ENCODE measurements at places on chromosomes 1 and 21.

GRCh38 chr1:31348449-31348848 is 24.4 kb downstream of the FABP3 start:
- no peak for DNase-seq

DNA sequence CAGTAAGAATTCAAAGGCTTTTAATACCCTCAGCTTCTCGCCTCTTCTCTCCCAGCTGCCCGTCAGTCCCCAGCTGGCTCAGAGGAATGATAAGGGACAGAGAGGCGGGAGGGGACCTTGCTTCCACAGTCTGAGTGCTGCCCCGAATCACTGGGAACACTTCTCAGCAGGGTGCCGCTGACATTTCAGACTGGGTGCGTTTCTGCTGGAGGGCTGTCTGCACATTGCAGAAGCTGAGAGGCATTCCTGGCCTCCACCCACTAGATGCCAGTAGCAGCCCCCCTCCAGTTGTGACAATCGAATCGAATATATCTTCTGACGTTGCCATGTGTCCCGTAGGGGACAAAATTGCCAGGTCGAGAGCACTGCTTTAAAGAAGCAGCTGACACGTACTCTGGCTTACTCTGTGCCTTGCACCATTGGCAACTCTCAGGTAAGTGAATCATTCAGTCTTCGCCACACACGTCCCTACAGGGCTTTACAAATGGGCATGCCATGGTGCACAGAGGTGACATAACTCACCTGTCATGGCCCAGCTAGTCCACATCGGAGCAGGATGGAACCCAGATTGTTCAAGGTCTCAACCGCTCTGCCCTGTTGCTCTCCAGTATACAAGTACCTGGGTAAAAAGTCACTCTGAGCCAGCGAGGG is 23.9 kb downstream of the CTNNBIP1 start:
- DNase-seq, result no peak

DNA sequence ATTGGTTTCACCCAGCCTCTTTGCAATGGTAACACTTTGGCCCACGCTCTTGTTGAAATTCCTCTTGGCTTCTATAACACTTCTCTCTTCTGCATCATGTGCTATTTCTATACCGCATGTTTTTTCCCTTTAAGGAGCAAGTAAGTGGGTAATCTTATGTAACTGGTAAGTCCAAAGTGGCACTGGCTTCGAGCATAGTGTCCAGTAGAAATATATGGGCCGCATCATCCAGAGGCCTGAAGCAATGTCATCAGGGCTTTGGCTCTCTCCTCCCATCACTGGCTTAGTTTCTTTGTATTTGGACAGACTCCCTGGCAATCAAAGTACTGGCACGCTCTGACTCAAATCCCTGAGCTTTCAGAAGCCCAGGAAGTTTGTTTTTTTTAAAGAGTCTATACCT is 17.5 kb downstream of the CHML start:
- no peak for DNase-seq

DNA sequence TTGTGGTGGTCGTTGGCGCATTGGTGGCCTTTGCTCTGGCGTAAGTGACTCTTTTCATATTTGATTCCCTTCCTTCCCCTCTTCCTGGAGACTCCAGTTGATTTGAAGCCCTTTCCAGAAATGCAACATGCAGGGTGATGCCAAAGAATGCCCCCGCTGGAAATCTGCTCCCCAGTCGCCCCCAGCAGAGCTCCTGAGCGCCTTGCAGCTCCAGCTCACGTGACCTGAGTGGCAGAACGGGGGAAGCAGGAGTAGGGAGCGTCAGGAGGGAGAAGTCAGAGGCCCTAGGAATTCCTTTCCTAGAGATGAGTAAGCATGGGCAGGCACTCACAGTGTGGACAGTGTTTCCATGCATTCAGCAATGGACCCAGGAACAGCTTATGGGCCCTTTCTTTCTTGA is 255.9 kb downstream of the CACNA1E start:
- no peak for DNase-seq

DNA sequence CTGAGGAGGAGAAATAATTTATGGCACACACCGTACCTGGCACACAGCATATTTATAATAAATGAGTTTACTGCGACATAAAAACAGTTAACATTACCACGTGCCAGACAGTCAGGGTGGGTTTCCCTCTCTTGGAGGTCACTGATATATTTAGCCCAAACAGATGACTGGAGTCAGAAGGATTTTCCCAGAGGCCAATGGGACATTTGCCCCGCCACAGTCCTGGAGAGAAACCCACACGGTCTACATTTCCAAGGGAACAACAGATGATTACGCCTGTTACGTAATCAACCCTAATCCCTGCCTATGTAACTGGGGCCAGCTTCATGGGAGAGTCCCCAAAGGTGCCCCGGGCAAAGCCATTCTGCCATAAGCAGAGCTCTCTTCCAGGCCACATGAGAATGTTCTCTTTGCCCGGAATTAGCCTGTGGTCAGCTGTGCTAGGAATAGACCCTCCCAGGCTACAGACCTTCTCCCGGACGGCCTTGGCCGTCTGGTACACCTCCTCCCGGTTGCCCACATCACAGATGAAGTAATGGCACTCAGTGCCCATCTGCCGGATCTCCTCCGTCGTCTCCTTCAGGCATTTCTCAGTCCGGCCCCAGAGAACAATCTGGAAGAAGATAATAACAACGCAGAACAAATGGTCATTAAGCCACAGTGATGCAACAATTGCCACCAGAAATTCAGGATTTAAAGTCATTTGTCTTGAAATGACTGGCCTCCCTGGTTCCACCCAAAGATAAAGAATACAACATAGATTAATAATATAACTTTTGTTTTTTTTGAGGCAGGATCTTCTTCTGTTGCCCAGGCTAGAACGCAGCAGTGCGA is 37.7 kb downstream of the DHRS3 start:
- DNase-seq, result no peak

DNA sequence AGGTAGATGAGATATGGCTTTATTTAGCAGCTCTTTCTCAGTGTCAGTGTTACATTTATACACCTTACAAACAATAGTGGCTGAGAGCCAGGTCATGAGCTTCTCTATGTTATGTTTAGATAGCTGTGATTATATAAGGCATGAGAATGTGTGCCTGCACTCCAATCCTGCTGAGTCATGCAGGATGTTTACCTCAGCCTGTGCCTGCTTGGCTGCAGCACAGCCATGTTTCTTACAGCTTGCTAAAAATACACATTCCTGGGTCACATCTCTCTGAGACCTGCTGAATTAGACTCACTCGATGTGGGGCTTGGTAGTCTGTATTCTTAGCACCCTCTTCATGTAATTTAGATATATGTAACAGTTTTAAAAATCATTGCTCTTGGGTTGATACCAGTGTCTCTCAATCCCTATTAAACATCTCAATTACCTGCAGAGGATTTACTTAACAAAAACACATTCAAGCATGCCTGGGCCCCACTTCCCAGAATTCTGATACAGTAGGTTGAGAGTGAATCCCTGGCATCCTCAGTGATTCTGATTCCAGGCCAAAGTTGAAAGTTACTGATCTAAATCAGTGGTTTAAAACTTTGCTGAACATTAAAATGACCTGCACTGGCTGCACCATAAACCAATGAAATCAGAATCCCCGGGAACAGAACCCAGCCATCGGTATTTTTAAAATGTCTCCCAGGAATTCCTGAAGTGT is 107.5 kb downstream of the GDAP2 start:
- no peak for DNase-seq

GRCh38 chr21:35509001-35509704 is 460.1 kb upstream of the RUNX1 start:
- DNase-seq, result no peak

GRCh38 chr1:3066250-3066711 is 2.7 kb upstream of the PRDM16 start:
- DNase-seq, result no peak

DNA sequence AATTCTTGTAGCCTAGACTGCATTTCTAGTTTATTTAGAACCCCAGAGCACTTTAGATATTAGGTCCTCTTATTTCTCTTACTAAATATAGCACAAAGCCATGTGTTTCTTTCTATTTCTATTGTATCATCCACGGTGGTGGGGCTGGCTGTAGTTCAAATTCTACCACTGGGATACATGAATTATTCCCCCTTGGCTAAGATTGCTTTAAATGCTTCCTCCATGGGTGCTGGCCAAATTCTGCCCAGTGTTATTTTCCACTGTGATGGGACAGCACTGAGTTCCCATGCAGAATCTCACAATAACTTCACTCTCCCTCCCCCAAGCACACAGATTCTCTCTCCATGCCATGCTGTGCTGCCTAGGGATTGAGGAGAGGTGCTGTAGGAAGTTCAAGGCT is 41.5 kb upstream of the GBP6 start:
- no peak for DNase-seq

GRCh38 chr1:31650161-31651088 is 5.7 kb upstream of the PEF1 start:
- no peak for DNase-seq

GRCh38 chr1:183004141-183004540 is 19.1 kb upstream of the LAMC1 start:
- no peak for DNase-seq

DNA sequence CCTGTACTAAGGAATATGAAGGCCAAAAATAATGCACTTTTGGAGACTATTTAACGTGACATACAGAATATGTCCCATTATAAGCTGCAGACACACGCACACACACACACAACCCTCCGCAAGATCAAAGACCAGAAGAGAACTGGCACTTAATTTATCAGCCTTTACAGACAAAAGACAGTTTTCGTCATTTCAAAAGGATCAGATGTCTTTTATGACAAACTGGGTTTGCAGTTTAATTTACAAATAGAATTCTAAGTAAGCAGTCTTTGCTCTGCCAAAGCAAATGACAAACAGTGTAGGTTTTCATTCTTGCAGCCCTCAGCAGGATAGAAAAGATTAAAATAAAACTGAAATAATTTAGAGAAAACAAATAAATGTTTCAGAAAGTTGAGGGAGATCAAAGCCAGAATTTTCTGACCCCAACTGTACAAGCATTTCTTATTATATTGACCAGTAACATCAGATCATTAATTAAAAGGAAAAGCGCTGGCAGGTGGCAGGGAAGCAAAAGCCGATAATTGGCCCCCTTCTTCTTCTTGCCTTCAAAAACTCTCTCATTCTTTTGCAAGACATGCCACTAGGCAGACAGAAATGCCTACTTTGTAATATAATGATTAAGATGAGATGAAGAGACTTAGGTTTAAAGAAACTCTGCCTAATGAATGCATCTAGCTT is 169.0 kb downstream of the DENND1B start:
- no peak for DNase-seq

DNA sequence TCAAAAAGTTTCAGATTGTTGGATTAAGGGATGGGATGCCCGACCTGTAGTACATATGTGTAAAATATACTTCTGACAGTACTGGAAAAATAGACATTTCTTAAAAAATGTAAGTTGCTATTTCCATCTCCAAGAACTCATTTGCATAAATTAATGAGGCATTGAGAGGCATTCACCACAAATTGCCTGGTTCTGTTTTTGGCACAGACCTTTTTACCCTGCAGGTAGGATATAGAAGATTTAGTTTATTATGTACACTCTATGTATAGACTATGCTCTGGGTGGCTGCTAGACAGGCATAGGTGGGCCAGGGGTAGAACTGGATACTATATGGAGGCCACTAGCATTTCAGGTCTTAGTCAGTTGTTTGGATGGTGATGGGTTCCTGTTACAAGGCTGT is 8.0 kb downstream of the CCDC17 start:
- no peak for DNase-seq

DNA sequence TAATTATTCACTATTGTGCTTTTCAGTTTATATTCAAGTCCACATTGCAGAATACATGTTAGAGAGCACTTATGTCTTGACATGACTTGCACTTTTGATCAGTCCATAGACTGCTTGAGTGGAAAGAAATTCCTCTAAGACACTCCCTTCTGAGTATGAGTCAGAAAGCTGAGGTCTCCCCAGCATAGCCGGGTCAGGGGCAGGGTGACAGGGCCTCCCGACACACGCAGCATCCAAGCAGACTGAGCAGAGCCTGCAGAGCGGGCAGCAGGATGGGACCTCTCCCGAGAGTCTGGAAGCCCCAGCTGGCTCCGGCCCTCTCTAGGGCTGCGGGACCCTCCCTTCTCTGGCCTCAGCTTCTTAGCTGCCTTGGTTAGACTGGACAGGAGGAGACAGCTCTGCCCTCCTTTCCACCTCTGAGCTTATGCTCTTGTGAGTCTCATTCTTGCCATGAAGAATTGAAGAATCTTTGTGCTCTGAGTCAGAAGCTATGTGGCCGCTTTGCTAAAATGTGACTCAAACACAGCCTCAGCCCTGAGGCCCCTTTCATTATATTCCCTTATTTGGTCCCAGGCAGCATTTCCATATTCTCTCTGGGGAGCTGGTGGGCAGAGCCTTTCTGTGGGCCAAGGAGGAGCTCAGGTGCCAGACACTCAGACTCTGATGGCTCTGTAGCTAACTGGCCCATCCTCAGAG is 11.2 kb upstream of the CAPN2 start:
- no peak for DNase-seq

DNA sequence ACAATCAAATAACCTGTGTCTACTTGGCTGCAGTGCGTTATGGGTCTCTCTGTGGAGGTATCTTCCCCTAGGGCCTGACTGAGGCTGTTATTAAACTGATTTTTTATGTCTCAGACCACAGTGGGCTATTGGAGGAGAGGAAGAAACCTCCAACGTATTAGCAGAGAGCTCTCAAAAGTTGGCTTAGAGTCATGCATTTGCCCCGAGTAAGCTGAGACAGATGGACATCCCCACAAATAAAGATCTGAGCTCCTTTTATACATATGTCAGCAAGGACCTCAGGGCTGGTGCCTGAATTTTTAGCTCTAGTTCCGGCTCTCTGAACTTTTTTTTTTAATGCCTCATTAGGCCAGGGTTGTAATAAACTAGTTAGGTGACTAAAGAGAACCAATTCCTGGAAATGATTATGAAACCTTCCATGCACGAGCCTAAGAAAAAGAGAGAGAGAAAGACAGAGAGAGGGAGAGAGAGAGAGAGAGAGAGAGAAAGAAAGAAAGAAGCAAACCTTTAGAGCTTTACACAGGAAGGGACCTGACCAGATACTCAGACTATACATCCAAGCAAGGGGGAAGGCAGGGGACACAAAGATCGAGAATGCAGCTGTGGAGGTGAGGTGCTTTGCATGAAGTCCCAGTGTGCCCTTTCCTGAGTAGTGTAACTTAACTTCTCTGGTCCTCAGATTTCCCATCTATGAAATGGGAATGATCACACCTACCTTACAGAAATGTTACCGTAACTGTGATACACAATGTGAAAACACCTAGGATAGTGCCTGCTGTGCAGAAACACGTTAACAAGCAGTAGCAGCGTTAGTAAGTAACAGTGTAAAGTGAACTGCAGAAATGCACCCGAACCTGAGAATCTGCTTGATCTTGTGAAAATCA is 8.4 kb upstream of the PIGR start:
- no peak for DNase-seq

All from activated gamma-delta T cell treated with Interleukin-2 at 50 U/mL for 16 hours (primary cell).